ENCODE measurements at places on chromosomes 3 and 15.

GRCh38 chr3:133208184-133208583, 170.0 kb downstream of the TMEM108 start:
- DNase-seq = no peak

- DNase-seq = no peak
Measured at GRCh38 chr3:170002879-170003278, 34.9 kb upstream of the GPR160 start.

- no peak for DNase-seq
Measured at GRCh38 chr3:72429589-72430353, 418.5 kb downstream of the SHQ1 start.

DNA sequence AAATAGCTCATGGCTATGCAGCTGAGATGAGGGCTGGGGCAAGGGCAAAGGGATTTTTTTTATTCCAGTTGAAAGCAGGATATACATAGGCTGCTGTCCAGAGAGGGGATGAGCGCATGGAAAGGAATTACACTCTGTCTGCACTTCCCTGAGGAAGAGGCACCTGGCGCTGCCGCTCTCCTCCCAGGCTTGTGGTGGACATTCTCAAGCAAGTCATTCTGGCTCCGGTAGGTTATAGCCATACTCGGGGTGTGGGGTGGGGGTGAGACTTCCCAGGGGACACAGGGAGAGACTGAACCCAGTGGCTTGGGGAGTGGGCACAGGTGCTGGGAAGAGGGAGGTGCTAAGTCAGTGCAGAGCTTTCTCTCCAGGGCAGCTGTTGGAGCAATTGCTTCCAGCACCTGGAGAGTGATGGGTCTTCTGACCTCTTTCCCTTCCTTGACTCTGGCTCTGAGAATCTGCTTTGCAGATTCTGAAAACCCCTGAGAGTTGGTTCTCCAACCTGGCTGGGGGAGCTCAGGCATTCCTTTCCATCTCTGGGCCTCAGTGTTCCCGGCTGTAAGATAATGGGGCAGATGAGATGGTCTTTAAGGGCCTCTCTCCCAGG, 24.3 kb downstream of the CYP8B1 start:
- no peak for DNase-seq

DNA sequence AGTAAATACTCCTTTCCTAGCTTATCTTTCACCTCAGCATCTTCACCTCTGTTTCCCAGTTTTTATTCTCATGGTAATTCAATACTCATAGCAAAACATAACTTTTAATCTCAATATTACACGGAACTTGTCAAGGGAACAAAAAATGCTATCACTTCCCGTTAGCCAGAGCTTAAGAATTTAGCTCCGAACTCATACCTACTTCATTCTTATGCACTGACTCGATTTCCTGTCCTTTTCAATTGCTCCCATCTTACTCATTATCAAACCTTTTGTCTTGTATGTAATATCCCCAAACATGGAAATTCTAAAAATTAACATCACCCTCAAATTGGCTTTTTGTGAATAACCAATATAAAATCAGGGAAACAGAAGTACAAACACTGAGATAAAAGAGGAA, 28.2 kb downstream of the MYEF2 start:
- DNase-seq = no peak

DNA sequence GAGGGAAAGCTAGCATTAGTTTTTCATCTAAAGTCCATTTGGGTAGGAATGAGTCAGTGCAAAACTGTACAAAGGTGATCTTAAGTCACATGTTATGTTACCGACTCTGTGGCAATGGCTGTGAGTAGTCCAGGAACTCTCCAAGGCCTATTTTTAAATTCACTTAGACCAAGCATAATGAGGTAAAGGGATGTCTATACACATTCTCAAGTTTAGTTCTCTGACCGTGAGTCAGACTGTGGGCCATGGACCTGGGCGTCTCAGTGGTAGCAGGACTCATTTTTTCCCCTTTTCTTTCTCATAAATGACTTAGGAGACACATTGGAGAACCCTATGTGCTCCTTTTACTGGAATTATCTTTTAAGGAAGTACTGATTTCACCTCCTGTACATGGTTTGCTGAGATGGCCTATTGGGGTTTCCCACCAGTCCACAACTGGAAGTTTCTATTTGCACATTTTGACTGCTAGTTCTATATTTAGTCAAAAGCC, 488.7 kb upstream of the TPRG1 start:
- DNase-seq = no peak

DNA sequence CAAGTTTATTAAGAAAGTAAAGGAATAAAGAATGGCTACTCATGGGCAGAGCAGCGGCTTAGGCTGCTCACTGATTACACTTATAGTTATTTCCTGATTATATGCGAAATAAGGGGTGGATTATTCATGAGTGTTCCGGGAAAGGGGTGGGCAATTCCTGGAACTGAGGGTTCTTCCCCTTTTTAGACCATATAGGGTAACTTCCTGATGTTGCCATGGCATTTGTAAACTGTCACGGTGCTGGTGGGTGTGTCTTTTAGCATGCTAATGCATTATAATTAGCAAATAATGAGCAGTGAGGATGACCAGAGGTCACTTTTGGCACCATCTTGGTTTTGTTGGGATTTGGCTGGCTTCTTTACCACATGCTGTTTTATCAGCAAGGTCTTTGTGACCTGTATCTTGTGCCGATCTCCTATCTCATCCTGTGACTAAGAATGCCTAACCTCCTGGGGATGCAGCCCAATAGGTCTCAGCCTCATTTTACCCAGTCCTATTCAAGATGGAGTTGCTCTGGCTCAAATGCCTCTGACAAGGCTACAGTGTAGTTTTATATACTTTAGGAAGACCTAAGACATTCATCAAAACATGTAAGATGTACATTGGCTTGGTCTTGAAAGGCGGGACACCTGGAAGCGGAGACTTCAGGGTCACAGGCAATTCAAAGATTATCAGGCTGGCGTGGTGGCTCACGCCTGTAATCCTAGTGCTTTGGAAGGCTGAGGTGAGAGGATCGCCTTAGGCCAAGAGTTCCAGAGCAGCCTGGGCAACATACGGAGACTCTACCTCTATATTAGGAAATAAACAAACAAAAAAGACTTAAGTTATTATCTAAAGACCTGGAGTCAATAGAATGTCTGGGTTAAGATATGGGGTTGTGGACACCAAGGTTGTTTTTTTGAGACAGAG, 3.2 kb upstream of the BLOC1S6 start:
- no peak for DNase-seq

DNA sequence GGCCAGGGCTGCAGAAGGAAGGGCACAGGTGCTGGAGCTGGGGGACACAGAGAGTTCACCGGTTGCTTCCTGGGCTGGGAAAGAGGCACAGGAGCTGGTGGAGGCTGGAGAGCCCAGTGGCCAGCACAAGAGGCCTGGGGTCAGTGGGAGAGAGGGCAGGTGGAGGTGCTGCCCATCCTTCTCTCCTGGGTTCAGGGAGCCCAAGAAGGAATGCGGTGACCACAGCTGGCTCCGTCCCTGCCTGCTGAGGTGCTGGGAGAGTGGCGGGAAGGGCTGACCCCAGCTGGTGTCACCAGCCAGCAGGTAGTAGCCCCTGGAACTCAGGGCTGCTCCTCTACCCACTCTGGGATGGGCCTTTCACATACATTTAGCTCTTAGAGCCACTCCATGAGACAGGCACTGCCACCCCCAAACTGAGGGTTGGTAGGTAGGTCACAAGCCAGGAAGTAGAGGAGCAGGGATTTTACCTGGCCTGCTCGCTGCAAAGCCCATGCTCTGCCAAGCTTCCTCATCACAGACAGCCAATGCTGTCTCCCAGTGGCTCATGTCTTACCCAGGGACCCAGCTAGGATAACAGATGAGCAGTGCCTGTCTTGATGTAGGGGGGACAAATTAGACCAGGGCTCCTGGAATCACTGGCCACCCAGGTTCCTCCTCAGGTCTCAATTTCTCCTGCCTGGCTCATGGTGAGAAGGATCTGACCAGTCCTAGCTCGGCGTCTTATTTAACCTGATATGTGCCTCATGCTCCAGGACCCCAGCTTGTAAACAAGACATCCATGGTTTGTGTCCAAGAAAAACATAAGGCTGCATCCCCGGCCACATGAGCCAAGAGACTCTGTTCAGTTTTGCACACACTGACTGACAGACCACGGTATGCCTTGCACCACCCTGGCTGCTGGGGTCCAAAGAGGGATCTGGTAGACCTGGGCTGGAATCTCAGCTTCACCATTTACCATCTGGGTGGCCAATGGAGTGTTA, 119.2 kb downstream of the CORO2B start:
- no peak for DNase-seq

GRCh38 chr3:74067296-74067695, 442.6 kb upstream of the PDZRN3 start:
- no peak for DNase-seq

- no peak for DNase-seq
Measured at GRCh38 chr3:178159691-178160220, 376.5 kb upstream of the KCNMB2 start.

DNA sequence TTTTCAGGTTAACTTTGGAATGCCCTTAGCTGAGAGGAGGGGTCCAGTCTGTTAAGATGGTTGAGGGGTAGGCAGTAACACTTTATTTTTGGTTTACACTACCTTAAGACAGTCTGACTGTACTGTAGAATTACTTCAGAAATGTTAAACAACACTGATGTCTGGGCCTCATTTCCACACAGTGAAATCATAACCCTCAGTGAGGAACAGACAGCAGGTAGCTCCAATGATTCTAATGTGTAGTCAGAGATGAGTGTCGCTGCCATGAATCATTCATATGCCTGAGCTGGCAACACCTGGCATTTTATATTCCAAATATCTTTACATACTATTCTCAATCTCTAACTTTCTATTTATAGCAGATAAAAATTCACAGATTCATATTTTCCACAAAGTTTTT, 37.3 kb upstream of the POU1F1 start:
- peak; percentile 6 for DNase-seq

- no peak for DNase-seq
Measured at GRCh38 chr15:87416591-87417257, 839.8 kb downstream of the NTRK3 start.

DNA sequence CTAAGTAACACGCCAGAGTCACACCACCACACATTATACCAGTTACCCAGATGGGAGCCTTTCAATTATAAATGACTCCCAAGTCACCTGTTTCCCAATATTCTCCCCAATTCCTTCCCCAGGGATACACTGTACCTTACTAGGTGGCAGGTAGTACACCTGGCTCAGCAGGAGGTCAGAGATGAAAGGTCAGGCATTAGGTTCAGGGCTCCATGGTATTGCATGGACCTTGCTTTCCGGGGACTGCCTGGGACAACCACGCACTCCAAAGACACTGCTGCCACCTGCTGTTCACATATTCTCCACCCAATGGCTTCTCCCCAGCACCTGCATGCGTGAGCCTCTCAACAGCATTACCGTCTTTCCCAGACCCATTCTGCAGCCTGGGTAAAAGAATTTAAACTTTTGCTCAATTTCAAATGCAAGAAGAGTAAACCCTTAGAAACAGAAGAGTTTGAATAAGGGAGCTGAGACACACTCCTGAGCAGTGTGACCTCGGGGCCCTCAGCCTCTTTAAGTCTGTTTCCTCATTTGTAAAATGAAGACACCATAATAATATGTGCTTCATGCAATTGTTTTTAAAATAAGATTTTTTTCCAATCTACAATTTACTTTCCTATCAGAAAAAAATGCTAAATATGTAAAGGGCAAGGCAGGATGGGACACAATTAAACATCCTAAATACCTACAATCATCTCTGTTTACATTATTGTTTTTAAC, 28.0 kb upstream of the LACTB start:
- peak; percentile 49 for DNase-seq

- no peak for DNase-seq
Measured at GRCh38 chr3:177377166-177377565, 179.9 kb upstream of the TBL1XR1 start.

- DNase-seq = no peak
Measured at GRCh38 chr15:77825546-77825945, 192.8 kb upstream of the LINGO1 start.

GRCh38 chr3:77514766-77515165, 474.9 kb downstream of the ROBO2 start:
- DNase-seq = no peak

All from stimulated activated CD8-positive, alpha-beta memory T cell treated with anti-CD3 and anti-CD28 coated beads, Interleukin-7, amount 100 ng/mL, for 48 hours (primary cell).